ENCODE measurements at places on chromosomes 12 and 14.

DNA sequence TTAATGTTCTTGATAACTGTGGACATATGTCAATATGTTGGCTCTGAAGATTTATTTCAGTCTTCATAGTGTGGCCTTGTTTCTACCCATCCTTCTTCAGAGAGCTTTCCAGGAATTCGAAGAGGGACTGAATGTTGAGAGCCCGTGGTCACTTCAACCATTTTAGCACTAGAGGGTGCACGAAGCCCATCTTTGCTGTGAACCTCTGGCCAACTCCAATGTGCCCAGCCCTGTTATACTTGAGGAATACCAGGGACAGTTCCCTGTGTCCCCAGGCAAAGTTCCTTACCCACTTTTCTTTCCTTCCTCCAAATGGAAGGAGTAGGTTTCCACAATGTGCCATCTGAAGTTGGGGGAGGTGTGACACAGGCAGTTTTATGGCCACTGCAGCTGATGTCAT, 603.5 kb downstream of the RPL10L start:
- DNase-seq, result peak; percentile 20

DNA sequence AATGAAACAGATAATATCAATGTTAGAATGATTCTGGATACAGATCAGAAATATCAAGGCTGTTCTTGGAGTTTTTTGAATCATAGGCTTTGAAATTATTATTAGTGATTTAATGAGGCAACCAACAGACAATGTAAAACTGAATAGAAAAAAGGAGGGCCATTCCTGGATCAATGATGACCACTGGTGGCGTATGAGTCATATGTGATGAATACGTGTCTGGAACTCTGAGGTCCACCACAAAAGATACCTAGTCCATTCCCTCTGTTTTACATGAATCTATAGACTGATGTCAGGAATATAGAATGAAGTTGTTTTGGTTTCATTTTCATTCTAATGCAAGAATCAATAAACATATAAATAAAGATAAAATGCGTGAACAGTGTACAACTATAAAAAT, 78.3 kb upstream of the RTL1 start:
- DNase-seq, result no peak

DNA sequence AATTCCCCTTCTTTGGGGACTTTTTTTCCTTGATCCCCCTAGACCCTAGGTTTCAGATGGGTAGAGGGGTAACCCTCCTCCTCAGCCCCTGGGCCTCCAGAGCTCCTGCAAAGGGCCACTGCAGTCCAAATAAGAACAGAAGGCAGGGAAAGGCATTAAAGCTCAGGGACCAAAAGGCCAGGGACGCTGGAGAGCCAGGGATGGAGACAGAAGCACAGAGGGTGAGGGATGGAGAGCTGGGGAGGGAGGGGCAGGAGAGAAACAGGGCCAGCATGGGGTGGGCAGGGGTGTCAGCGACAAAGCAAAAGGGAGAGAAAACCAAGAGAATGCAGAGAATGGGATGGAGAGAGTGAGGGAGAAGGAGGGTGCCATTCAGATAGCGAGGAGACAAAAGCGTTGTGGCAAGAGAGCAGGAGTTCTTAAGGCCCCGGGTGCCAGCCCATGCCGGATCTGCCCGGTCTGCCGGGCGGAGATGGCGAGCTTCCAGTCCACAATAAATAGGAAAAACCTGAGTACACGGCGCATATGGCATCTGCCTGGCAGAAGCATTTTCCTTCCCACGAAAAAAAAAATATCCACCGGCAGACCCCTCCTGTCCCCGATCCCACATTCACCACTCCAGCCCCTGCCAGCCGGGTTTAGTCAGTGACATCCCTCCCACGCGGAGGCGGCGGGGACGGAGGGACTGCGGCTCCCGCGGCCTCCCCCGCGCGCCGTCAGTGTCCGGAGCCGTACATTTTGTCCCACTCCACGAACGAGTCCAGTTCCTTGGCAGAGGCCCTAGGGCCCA, 28.6 kb downstream of the FIGNL2 start:
- no peak for DNase-seq

GRCh38 chr12:49541140-49541861, 2.5 kb downstream of the KCNH3 start:
- no peak for DNase-seq

DNA sequence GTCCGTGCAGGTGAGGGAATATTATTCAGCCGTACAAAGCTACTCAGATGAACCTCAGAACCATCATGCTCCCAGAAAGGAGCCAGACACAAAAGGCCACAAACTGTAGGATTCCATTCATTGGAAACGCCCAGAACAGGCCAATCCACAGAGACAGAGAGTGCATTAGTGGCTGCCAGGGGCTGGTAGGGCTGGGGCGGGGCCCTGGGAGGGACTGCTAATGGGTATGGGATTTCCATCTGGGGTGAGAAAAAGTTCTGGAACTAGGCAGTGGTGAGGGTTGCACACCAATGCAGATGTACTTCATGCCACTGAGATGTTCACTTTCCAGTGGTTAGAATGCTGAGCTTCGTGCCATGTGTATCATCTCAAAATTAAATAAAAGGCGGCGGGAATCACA, 101.1 kb downstream of the RFLNA start:
- no peak for DNase-seq

GRCh38 chr12:104553421-104553820, 96.7 kb downstream of the CHST11 start:
- no peak for DNase-seq

DNA sequence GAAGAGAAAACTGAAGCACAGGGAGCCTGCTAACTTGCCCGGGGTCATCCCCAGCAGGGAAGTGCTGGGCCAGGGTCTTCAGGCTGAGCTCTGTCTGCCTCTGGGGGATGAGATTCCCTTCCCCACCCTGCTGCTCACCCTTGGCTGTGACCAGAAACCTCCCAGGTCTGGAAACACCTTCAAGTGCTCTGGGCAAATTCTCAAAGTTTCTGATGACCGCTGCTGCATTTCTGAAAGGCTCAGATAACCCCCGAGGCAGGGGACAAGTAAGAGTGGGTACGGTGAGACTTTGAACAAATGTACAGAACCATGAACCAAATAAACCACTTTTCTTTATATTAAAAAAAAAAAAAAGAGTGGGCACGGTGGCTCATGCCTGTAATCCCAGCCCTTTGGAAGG, 41.3 kb downstream of the LTBP2 start:
- DNase-seq, result no peak

GRCh38 chr14:104794099-104794498, 1.4 kb downstream of the AKT1 start:
- DNase-seq, result peak; percentile 78

- DNase-seq, result no peak
Measured at GRCh38 chr12:42187799-42188198, 43.1 kb upstream of the GXYLT1 start.

DNA sequence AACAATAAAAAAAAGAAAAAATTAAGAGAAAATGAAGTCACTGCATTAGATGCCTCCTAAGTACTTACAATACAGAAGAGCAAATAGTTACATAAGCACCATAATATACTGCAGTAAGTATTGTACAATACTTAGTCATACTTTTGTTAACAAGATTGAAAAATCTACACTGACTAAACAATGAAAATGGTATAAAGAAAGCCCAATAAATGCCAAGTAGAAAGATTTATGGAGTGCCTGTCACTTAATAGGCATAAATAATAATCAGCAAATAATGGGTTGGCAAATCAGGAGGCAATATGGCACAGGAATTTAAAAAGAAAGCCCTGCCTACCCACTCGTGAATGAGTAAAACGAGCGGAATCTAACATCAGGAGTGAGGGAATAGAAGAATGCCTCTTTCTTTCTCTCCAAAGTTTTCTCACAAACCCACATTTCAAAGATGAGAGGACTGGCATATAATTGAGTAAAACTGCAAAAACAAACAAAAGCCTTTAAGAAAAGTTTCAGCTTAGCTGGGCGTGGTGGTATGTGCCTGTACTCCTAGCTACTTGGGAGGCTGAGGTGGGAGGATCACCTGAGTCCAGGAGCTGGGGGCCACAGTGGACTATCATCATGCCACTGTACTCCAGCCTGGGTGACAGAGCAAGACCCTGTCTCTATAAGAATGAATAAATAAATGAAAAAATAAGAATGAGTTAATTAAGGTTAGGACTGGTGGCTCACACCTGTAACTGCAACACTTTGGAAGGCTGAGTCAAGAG, 36.1 kb downstream of the CRY1 start:
- peak; percentile 25 for DNase-seq

DNA sequence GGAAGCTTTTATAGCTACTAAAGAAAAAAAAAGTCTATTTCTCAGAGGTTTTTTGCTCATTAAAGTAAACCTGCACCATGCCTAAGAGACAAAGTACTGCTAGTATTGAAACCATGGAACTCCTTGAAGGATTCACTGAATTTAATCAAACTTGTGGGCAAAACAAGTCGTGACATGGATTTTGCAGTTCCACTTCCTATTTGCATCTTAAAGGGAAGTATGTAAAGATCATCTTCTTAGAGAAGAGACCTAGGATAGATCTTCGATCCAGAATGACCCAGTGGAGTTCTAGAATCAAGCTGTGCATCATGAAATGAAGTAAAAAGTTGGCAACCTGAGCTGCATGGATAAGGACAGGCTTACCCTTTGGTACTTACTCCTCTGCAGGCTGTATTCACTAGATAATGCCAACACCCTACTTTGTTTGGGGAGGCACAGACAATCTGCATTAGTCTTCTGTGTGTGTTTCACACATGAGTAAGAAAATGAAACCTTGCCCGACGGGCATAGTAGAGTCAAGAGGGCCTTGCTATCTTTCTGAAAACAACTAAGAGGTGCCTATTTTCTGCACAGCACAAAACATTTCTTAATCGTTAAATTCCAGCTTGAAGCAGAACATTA, 1.9 kb downstream of the GNG2 start:
- no peak for DNase-seq

GRCh38 chr12:111773801-111774551, 7.2 kb downstream of the ALDH2 start:
- peak; percentile 70 for DNase-seq

DNA sequence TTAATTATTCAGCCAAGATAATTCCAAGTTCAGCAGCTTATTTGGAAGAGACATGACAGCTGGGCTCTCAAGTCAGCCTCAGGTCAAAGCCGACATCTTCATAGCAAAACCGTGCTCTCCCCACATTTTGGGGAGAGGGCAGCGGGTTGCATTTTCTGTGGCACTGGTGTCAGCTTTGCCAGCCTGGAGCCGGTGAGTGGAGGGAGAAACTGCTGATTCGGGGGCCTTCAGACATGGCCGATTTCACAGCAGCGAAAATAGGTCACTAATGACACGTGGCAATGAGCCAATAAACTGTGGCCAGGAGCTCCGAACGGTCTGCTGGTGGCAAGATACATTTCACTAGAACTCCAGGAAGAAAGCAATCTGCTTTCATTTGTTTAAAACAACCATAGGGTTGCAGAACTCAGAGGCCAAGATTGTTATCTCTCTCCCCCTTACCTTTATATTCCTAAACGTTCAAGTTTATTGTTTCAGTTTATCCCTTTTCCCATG, 173.2 kb downstream of the CAND1 start:
- no peak for DNase-seq
